Calu3 (cell line): ENCODE measurements at places on chromosomes 6 and 20. TPM values are rescaled to one million over a fixed set of nuclear protein-coding genes. Genes with fewer than 3 reads are reported as not detected.

The AVP gene
- total RNA-seq: not detected in 2 replicates

The UBD gene
- 74.0 and 82.8 TPM in 2 replicates for total RNA-seq

The C6orf58 gene
- total RNA-seq: 0.31 and 0.64 TPM in 2 replicates

The PARD6B gene
- total RNA-seq: 114 and 127 TPM in 2 replicates

The EEF1A1 gene
- 5,799 and 7,052 TPM in 2 replicates for total RNA-seq

The HSD17B8 gene
- total RNA-seq: 40.4 and 41.7 TPM in 2 replicates

The C20orf141 gene
- not detected in 2 replicates for total RNA-seq

DNA sequence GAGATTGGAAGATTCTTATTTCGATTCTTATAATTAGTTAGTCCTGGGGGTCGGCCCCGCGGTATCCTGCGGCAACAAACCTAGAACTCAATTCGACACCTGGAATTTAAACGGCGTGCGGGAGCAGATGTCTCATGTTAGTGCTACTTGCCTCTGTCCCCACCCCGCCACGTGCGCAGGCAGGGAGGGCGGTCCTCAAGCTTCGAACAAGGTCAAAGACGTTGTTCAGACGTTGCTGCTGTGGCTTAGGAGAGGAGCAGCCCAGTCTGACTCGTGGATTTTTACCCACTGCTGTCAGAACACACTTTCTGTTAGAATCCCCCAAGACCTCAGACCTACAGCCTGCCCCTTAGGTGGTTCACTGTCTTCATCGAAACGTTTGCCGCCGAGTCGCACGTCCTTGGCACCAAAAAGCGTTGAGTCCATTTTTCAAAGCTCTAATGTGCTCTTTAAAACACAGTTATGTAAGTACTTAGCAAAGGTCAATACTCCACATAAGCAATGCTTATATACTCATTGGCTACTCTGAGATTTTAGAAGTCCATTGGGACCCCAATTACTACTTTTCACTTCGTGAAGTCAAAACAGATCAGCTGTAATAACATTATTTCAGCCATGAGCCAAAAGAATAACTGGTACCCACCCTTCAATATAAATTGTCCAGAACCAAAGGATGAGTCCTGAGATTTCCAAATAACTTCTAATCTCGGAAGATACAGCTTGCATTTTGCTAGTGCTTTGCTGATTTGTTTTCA, 2.7 kb upstream of the C6orf62 start:
- DNase-seq: no peak

DNA sequence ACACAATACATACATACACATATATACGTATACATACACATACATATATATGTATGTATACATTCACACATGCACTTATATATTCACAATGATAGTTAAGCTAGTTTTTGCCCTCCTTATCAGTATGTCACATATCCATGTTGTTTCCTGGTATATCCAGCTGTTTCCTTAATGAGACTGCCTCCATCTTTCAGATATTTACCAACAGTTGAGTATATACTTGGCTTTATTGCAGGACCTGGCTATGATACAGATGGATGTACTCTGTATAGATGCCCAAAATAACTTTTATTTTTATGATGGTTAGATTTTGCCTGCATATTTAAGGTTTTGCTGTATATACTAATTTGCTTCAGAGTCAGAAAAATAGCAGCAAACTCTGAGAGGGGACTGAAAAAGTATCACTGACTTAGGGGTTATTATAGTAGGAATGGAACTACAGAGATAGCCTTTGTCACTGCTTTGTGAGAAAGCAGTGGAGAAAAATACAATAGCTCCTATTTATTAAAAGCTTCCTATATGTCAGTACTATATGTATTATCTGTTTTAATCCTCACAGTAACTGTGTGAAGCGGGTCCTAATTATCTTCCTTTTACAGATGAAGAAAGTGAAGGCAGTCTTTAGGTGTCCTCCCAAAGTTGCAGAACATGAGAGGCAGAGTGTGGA, 35.5 kb downstream of the CARMIL1 start:
- no peak for DNase-seq

- DNase-seq: no peak
These were observed 12.5 kb downstream of the ID1 start for GRCh38 chr20:31617432-31618104.

- DNase-seq: no peak
These were observed 1007.5 kb downstream of the KIF16B start for GRCh38 chr20:15565786-15566185.

GRCh38 chr20:5834436-5835005, 84.3 kb downstream of the SHLD1 start:
- no peak for DNase-seq

- DNase-seq: no peak
These were observed 86.3 kb downstream of the ERMARD start for GRCh38 chr6:169837529-169838250.

- no peak for DNase-seq
These were observed 228.0 kb upstream of the PLN start for GRCh38 chr6:118319894-118320649.

- DNase-seq: no peak
These were observed 227.5 kb upstream of the RAB32 start for GRCh38 chr6:146316175-146316495.
